ENCODE measurements at places on chromosomes 7 and 10.

DNA sequence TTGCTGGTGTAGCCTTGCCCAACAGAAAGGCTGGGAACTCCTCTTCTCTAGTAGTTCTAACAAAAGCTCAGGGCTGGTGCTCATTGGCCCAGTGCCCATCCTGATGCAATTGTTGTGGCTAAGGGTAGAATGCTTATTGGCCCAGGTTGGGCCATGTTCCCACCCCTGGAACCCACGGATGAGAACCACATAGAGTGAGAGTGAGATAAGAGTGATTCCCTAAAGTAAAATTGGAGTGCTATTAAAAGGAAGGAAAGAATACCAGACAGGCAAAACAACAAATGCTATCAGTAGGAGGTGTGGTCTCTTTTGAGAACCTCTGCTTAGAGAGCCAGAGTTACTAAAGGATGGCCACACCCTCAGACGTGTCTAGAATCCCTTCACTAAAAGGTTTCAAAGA is 49.2 kb downstream of the LGI1 start:
- DNase-seq: no peak

GRCh38 chr7:3461923-3462322 is 160.9 kb downstream of the SDK1 start:
- no peak for DNase-seq

DNA sequence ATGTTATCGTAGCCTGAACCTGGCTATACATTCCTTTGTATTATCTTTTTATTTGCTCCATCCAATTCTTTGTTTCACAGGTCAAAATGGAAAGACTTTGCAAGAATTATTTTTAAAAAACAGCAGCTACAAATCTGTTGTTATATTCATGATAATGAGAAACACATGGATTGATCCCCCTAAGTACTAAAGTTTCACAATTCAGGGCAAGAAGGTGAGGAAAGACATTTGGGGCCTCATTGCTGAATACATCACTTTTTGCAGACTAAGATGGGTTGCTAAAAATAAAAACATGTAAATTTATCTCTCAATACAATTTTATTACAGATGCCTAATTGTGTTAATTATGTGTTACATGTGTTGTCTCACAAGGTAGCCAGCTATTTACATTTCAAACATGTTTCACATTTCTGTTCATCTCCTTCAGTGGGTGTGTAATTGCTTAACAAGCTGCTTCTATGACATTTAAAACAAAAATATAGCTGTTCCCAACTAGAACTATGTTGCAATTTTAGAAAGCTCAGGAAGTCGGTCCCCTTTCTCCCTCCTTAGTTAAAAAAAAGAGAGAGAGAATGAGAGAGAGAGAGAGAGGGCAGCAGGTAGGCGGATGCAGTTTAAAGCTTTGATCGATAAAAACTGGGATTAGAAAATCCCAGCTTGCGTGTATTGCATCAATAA is 606.3 kb upstream of the FZD8 start:
- no peak for DNase-seq

DNA sequence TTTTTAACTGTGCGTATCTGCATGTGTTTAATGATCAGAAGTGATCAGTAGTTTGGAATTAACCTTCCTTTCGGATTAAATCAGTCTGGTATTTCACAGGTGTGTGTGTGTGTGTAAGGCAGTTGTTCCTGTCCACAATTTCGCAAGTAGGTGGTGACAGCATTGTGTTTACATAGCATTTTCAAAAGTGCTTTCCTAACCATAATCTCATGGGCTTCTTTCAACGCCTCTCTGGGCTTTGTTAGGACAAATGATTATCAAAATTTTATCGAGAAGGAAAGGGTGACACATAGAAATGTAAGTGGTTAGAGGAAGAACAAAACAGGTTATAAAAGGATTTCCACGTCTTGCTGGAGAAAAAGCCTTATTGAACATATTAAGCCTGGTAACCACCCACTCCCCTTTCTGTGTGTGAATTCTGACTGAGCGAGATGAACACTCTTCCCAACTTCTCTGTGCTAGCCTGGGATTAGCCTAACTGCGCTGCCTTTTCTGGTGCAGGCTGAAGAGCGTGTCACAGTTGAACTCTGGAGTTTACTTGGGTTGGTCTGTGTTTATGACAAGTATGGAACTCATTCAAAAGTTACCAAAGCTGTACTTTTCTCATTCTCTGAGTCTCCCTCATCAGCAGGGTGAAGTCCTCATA is 292.3 kb upstream of the PITRM1 start:
- no peak for DNase-seq

- no peak for DNase-seq
These were observed 236.8 kb downstream of the FANK1 start for GRCh38 chr10:126133082-126133620.

GRCh38 chr10:23258516-23258915 is 66.4 kb downstream of the PTF1A start:
- no peak for DNase-seq

DNA sequence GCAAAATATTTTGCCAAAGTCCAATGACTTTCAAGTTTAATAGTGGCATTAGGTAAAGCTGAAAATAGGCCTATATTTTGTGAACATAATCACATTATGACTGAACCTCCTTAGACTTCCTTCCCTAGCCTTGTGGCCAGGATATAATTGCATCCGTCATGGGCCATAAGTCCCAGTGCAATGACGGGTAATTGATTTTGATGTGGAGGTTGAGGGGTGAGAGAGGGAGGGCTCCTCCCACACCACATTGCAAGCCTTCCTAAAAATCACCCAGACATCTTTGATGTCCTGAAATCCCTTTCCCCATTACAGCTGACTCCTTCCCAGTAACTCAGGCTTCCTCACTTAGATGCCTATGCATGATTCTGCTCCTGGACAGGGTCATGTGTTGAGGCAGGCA is 25.6 kb downstream of the TAS2R41 start:
- DNase-seq: no peak

- no peak for DNase-seq
These were observed 63.3 kb downstream of the CTTNBP2 start for GRCh38 chr7:117809958-117810357.

- no peak for DNase-seq
These were observed 447.8 kb downstream of the INHBA start for GRCh38 chr7:41255113-41255512.

DNA sequence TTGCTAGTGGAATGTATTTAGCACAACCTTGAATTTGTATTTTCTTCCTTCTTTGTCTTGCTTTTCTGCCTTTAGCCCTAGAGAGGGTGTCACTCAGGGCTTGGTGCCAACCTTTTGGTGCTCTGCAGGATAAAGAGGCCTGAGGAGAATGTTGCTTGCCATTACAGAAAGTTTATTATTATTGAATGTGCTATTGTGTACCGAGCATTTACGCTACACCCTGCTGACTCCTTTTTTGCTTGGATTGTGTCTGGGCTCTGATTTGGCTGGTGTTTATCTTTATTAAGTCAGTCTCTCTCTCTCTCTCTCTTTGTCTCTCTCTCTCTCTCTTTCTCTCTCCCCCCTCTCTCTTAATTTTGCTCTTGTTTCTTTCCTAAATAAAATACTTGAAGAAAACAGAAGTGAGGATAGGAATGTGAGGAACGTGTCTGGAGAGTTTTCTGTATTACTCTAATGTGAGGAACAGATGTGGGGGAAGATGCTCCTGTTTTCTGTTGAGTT is 284.4 kb upstream of the PHYHIPL start:
- no peak for DNase-seq

DNA sequence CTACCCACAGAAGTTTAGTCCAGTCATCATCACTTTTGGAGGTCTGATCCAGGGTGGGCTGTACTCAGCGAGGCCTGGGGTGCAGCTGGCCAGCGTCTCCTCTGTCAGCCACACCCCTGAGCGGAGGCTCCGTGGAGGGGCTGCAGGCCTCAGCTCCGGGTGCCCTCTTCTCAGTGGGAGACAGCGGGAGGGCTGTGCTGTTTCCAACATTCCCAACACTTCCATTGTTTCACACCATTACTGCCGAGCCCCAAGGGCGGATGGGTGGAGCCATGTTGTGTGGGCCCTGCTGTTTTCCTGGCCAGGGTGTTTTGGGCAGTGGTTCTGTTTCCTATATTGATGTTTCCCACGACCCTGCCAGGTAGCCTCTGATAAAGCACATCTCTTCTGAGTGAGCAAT is 95.0 kb downstream of the MKI67 start:
- DNase-seq: no peak

Measured in NT2/D1 (cell line).